CD4-positive, alpha-beta T cell (primary cell): ENCODE measurements at places on chromosomes 12 and 14.

GRCh38 chr14:75409316-75410205 is 18.3 kb upstream of the JDP2 start:
- no peak for DNase-seq

DNA sequence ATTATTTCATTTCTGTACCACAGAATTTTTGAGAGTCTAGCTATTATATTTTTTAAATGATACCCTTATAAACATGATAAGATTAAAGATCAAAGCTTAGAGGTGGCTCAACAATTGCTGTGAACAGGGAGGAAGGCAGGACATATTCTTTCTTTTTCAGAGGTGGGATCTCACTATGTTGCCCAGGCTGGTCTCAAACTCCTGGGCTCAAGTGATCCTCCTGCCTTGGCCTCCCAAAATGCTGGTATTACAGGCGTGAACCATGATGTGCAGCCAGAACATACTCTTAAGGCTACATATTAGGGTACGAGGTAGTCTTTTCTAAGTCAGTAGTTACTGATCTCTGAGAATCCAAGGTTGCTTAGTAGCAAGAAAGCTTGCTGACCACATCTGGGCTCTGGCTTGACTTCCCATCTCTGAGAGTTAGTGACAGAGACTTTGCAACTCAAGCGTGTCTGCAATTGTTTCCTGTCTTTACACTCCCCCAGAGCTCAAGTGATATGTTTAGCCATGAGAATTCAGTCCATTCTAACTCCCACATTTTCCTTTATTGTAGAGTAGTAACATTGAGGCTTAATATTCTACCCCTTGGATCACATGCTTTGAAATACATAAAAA is 8.6 kb downstream of the RAB5B start:
- no peak for DNase-seq

GRCh38 chr12:109029411-109029810 is 8.5 kb upstream of the SVOP start:
- no peak for DNase-seq

DNA sequence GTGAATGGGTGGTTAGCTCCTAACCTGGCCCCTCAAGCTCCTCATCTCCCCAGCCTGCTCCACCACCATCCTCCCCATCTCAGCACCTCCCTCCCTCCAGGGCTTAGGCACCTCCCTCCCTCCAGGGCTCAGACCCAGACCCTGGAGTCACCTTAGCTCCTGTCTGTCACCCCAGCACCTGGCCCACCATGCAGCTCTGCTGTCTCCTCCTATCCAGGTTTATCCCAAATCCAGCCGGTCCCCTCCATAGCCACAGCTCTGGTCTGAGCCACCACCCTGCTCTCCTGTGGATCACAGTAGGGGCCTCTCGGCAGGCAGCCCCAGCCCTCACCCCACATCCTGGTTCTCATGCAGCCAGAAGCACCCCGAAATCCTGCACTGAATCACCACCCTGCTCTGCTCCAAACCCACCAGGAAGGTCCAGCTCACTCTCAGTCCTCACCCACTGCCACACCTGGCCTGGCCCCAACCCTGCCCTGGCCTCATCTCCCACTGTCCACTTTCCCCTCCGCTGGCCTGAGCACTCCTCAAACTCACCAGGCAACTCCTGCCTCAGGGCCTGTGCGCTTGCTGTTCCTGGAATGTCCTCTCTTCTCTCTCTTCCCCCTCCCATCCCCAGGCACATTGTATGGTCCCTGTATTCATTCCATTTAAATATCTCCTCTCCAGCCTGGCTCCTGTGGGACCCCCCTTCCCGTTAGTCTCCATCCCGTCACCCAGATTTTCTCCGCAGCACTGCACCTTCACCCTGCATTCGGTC is 62.6 kb downstream of the DIO3 start:
- no peak for DNase-seq

DNA sequence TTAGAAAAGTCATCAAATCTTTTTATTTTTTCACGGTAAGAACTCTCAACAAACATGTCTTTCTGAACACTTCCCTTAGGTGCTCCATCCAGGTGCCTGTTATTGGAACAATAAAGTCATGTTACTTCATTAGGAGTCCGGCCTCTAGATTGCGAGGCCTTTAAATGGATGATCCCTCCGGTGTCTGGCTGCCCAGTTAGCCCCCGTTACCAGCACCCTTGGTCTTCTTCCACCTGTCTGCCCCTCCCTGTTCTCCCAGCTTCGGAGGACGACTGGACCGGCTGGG is 593 bp upstream of the PA2G4 start:
- DNase-seq = no peak

- DNase-seq = no peak
Measured at GRCh38 chr12:23141335-23141734, 516.4 kb downstream of the ETNK1 start.

- DNase-seq = no peak
Measured at GRCh38 chr12:47851303-47851952, 31.7 kb upstream of the HDAC7 start.

GRCh38 chr12:3310271-3311026 is 180.6 kb upstream of the PRMT8 start:
- no peak for DNase-seq

DNA sequence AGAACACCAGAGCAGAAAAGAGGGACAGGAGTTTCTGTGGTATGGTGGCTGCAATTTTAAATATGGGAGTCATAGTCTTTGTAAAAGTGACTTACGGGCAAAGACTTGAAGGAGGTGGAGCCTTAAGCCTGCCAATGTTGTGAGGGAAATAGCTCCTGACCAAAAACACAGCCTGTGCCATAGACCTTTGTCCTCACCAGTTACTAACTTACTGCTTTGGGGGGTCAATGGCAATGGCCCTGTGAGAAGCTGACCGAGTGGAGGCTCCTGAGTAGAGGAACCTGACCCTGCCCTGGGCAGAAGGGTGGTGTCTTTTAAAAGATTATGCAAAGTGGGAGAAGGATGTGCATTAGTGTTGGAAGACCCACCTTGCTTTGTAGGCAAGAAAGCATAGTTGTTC is 3.8 kb downstream of the MTHFD1 start:
- no peak for DNase-seq

DNA sequence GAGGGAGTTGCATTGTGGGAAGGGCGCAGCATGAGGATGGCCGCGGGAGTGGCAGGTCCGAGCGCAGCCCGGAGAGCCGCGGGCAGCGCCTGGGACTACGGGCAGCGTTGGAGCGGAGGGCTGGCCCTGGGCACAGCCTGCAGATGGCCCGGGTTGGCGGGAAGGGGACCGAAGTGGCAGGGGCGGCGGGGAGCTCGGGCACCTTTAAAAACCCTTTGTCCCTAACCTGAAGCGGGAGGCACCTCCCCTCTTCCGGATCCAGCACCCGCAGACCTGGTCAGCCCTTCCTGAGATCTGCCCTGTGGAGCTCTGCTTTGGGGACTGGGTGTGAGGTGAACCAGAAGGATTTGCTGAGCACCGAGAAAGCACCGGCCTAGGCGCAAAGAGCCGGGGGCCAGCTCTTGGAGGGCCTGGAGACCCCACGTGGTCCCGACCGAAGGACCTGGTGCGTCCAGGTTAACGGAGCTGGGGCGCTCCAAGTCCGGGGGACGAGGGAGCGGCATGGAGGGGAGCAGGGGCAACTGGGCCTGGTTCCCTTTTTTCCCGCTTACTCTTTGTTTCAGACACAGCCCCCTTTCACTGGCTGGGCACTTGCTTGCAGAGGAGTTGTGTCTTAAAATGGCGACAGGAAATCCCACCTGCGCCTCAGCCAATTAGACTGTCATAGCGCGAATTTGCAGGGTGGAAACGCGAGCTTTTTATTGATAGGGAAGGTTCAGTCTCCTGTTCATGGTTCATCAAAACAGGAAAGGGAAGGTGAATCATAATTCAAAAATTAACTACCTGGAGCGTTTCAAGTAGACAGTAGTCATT is 792 bp upstream of the SLC38A1 start:
- peak; percentile 62 for DNase-seq

DNA sequence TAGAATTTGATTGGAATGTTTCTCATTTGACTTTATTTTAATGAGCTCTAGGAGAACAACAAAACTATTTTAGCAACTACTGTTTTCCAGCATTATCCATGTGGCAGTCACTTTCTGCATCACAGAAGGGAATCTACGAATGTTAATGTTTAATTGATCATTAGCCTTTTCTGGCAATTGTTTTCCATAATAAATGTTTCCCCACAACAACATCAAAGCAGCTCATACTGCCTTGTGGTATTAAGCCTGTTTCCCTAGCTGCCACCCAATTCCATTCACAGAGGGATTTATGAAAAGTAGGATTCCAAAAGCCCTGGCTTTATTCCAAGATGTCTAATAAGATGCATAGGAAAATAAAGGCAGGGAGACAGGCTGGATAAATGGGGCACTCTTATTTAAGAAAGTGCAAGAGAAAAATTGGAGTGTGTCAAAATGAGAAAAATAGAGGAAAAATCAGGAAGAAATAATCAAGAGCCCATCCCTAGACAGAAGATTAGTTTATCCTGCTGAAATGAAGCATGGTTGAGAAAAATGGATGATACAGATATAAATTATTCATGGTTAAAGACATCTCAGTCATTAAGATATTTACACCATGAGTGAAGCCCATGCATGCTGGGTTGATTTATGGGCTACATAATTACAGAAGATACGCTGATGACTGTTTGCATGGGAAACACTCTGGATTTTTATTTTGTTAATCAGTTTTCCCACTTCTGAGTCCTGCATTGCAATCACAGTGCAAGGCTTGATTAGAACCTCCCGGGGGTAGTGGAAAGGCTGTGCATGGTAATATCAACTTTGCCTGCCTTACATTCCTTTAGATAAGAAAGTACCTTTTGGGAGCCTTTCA is 180.3 kb downstream of the HELB start:
- DNase-seq = no peak
